ENCODE measurements at places on chromosomes 5 and 9.

DNA sequence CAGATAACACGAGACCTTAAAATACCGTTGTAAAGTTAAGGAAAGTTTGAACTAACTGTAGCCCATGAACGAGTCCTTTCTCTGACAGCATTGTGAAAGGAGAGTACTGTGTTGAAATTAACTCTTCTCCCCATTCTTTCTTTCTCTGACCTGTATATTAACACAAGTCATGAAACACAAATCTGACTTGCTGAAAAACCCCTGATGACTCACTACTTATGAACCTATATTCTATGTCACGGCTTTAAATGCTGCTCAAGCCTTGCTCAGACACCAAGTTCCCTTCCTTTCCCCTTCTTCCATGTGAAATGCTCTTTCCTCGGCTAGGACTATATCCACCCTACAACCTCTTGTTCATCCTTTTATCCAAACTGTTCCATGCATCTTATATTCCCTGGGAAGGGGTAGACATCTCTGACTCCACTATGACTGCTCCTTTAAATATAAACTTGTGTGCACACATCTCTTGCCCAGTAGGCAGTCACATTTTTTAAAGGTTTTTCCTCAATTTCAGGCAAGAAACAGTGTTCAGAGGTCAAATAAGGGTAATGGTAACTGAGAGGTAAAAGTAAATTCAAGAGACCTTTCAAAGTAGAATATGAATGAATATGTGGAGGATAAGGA, 142.9 kb downstream of the NFIB start:
- no peak for DNase-seq

GRCh38 chr5:131266370-131267060, 2.7 kb downstream of the CDC42SE2 start:
- peak; percentile 66 for DNase-seq

DNA sequence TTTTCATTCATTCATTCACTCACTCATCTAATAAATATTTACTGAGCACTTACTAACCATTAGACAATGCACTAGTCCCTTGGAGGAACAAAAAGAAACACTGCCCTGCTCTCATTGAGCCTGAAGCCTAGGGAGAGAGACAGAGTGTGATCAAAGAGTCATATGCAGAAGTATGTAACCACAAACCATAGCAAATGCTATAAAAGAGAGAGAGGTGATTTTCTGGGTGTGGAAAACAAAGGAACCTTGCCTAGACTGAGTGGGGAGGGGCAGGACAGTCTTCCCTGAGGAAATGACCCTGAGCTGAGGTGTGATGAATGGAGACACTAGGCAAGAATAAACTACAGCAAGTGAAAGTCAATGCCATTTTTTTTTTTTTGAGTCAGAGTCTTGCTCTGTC, 10.8 kb upstream of the ADRA1B start:
- no peak for DNase-seq

DNA sequence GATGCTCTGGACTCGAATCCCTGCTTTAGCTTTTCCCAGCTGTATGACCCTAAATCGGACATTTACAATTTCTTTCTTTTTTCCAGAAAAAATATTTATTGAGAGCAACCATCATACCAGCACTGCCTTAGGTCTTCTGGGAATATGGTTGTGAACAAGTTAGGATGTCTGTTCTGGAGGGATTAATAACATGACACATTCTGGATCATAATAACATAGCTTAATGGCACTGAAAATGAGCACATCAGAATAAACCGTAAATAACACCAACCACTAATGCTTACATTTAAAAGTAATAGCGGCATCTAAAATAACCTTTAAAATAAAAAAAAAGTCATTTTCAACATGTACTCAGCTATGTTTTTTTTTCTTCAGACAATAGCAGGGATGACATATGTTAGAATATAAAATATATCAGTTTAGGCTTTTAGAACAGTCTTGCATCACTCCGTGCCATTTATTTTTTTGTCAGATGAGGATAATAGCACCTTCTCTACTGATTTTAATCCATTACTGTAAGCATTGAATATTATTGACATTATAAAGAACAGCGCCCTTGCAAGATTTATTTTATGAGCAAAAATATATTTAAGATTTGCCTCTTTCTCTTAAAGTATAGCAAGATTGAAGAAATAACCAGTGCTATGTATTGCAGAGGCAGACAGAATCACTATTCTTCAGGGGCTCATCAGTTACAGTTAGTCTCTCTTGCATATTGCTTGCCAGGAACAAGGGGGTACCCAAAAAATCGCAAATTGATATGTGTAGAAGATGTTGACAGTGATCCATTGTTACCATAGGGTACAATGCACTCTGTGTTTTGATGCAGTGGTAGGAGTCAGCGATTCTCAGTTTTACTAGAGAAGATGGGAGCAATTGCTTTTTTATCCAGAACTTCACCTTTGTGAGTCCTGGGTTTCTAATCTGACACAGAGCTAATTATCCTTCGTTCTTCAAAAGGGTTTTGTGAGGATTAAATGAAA, 168.4 kb upstream of the NR3C1 start:
- DNase-seq = no peak

Measured in OCI-LY7 (cell line).